Activated CD8-positive, alpha-beta memory T cell treated with anti-CD3 and anti-CD28 coated beads for 4 hours (primary cell): ENCODE measurements at places on chromosomes 2 and 18.
A peak's percentile ranks its signal among the peaks of the same experiment; 100 is the strongest.

GRCh38 chr2:25161055-25161781, 7.2 kb downstream of the POMC start:
- peak; percentile 43 for DNase-seq

DNA sequence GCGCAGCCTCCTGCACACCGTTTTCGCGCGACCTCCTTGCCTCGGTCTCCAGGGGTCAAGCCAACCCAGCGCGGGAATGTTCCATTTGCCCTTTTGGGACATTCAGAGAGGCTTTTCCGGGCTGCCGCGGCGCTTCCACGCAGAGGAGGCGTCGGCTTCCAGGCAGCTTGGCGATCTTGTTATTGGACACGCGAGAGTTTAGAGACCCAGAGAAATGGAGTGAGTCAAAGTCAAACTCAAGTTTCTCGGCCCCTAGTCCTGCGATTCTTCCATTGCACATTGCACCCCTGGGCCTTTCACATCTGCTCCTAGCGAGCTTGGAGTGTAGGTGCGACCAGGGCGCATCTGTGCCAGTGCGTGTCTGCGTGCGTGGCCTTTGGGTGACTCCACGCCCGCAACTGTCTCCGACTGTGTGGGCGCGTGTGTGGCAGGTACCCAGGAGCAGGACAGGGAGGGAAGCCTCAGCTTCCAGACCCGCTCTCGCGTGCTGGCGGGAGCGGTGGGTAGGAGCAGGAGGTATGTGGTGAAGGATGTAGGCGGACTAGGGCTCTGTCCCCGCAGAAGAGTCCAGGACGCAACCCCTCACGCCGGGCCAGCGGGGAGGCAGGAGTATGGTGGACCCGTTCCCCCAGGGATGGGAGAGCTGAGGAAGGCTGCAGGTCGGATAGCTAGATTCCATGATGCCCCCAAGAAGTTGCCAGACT, 13.5 kb downstream of the SIX3 start:
- DNase-seq, result no peak

DNA sequence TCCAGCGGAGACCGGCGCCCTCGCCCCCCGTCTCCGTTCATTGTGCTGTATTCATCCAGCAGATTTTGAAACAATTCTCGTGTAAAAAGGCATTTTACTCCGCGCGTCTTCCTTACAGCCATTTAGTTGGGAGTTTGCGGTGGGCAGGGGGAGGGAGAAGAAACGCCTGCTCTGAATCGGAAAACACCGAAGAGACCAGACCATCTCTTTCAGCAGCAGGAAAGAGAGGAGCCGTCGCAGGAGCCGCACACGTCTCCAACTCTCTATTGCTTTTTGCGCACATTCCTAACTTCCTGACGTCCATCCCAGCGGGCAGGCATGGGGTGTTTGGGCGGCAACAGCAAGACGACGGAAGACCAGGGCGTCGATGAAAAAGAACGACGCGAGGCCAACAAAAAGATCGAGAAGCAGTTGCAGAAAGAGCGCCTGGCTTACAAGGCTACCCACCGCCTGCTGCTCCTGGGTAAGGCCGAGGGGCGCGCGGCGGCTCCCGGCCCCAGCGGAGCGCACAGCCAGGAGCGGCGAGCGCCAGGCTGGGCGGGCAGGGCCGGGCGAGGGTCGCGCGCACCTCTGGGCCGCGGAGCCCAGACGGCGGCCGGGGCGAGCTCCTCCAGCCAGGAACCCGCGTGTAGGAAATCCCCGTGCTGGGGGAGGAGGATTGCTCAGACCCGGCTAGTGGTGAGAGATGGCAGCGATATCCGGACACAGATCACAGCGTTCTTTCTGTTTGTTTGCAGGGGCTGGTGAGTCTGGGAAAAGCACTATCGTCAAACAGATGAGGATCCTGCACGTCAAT, 63.2 kb downstream of the GNAL start:
- no peak for DNase-seq

GRCh38 chr2:221095356-221095755, 476.7 kb downstream of the EPHA4 start:
- no peak for DNase-seq

DNA sequence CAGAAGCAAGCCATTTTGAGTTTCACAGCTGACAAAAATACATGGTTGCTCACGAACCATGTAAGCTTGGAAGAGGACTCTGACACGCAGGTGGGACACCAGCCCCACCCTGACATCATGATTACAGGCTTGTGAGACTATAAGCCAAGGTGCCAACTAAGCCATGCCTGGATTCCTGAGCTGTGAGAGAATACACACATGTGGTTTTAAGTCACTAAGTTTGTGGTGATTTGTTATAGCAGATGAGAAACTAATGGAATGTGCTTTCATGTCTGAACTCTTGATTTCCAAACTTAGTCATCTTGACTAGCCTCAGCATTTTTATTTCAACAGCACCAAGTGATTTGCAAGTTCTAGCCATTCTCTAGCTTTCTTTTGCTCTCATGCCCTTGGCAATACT, 676.1 kb upstream of the CELF4 start:
- DNase-seq, result no peak

- DNase-seq, result no peak
Observed at GRCh38 chr2:10193851-10194820, 71.6 kb downstream of the RRM2 start.

DNA sequence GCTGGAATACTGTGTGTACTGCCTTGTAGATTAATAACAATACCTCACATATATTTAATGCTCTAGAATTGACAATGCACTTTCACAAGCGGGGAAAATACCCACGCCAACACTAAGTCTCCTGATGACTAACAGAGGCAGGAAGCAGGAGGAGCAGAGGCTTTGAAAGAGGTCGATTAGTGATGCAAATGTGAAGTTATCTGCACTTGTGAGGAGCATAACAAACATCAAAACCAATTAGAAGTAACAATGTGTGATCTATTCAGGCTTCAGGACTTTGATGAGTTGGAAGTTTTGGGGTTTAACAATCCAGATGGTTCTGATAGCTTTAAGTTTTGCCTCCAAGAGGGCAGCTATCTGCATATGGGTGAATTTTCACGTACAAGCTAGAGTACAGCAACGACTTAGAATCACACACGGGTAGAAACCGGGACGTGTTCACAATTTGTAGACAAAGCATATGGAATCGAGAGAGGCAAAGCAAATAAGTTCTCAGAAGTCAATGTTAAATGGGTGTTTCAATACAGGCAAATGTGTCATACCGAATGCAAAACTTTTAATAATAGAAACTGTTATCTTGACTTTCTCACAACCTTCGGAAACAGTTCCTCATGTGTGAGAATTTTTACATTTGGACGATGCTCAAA, 114.5 kb downstream of the METTL8 start:
- DNase-seq, result no peak

DNA sequence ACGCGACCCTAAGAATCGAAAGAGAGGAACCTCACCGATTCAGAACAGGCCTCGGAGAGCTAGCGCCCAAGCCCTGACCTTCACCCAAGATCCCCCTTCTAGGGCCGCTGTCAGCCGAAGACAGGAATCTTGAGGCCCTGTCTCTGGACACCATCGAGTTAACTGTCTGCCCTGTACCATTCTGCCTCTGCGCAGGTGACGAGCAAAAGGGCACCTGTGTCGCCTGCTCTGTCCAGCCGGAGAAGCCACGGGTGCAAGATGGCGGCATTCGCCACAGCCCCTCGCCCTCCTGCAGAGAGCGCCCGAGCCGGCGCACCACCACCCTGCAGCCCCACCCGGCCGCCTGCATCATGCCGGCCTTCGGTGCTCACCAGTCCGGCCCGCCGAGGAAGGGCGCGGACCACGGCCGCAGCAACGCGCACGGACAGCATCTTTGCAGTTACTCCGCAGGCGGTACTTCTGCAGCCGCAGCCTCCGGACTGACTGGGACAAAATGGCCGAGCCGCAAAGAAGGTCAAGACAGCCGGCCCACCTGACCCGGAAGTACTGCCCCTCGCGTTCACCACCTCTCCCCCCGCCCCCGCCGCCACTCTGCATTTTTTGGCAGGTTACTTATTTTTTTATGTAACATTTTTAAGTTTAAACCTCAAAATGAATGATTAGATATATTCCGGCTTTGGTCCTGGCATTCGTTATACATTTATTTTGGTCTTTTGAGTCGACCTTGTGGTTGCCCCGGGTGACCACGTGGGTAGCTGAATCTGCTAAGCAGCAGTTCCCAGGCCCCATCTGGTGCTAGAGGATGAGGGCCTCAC, at the start of gene ATP5F1A:
Gene ATP5F1A (minus strand): TSS at position 496 of the 815 bp plus-strand sequence. CDS start 65 bp downstream, at position 431.
- DNase-seq, result peak; percentile 61

DNA sequence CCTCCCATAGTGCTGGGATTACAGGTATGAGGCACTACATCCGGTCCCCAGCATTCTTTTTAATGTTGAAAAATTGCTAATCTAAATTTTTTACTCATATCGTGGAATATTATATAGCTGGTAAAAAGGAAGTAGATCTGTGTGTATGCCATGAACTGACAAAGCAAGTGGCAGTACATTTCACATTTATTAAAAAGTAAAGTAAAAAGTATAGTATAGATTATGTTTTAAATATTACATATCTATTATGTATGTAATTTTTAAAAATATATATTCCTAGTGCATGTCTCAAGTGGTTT, 25.1 kb downstream of the PLEKHB2 start:
- DNase-seq, result no peak

DNA sequence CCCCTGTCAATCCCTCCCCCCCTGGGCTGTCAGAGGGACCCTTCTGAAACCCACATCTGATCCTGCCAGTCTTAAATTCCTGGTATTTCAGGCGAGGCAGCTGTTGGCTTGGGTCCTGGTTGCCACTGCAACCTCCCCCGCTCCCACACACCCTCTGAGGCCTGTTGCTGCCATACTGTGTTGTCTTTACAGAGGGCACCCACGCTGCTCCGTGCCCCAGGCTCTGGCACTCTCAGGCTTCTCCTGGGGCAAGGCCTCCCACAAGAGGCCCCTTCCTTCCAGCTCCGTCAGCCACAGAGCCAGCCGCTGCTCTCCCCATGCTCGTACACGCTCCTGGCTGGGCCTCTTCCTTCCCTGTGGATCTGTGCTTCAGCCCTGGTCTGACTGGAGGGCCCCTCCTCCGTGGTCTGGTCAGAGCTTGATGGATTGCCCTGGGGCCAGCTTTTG, 8.6 kb downstream of the CABLES1 start:
- DNase-seq, result no peak

DNA sequence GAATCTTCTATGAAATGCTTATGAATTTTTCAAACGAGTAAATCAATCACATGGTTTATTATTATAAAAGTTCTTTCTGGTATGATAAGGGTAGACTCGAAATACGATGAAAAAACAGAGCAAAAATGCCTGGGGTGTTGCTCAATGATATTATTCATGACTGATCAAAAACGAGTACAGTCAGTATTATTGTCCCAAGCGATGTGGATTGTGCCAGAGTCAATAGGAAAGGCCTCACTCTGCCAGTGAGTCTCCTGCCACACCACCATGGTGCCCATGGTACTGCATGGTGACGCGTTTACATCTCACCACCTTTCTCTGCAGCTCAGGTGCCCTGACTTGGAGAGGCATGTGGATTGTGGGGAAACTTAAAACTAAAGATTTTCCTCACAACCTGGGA, 58.5 kb downstream of the KCTD1 start:
- DNase-seq, result no peak

DNA sequence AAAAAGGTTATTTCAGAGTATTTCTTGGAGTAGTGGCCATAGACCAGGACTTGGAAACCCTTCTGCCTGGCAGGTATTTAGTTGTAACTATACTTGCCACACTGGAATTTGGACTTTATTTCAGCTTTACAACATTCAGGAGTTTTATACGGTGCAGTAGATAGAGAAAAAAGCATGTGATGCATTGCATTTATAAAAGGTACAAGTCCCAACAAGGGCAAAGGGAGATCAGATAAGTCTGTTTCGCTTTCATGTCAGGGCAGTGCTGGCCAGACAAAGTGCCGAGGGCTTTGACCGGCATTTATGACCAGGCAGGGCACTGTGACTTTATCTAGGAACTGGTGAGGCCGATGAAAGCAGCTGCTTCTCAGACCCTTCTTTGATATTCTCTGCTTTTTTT, 145.4 kb downstream of the RTN4 start:
- no peak for DNase-seq

DNA sequence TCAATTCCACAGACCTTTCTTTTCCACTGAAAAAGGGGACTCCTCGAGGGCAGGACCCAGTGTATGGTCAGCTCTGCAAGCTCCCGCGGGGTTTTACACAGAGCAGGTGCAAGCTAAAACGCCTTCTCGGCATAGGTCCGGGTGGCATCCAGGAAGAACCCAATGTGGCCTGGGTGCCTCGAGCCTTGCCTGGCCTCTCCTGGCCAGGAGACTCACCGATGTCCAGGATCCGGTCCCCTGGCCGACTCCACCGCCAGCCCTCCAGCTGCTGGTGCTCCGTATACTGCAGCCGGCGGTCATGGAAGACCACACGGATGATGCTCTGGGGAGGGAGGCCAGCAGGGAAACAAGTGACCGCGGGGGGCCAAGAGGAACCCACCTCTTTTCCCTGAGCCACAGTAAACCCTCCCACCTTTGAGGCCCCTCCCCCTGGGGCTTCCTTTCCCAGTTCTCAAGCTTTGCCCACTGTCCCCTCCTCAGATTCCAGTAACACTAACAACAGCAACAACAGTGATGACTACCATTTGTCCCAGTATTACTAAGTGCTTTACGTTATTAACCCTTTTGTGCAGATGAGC, 36.1 kb downstream of the TFCP2L1 start:
- no peak for DNase-seq

GRCh38 chr18:7256618-7257425, 25.9 kb downstream of the LRRC30 start:
- no peak for DNase-seq

- no peak for DNase-seq
Observed at GRCh38 chr2:904246-905024, 46.2 kb upstream of the SNTG2 start.

GRCh38 chr2:236636714-236637470, 67.3 kb downstream of the ACKR3 start:
- DNase-seq, result no peak

DNA sequence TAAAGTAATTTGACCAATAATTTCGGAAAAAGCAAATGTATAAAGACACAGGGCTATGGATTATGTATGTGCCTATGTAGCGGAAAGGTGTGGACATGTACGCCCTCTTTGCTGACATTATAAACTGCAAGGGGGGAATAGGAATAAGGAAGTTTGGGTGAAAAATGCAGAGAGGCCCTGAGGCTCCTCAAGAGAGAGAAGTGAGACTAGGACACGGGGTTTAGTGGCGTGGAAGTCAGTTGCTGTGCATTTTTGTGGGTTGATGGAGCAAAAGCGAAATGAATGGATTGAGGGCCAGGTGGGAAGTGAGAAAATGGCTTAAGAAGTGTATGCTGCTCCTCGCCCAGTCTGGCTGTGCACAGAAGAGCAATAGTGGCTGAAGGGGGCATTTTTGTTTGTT, 96.2 kb upstream of the B3GNT7 start:
- DNase-seq, result no peak
